ENCODE measurements at places on chromosomes 5 and 9.

- no peak for DNase-seq
These were observed 8.5 kb downstream of the GGTA1 start for GRCh38 chr9:121491111-121491510.

DNA sequence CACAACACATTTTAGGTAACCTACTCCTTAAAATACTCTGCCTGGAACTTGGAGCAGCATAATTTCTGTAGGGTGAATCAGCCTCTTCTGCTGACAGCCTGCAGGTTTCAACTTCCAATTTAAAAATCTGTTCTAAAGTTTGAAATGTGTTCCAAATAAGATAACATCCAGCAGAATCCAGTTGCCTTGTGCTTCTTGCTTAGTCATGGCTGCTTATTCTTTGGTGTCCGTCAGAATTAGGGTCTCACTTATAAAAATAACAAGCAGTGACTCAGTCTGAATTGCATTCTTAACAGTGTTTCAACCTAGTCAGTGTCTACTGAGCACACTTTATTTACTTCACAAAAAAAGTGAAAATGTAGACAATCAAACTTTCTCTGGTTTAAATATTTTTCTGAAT, 3.7 kb downstream of the CDH6 start:
- DNase-seq, result no peak

DNA sequence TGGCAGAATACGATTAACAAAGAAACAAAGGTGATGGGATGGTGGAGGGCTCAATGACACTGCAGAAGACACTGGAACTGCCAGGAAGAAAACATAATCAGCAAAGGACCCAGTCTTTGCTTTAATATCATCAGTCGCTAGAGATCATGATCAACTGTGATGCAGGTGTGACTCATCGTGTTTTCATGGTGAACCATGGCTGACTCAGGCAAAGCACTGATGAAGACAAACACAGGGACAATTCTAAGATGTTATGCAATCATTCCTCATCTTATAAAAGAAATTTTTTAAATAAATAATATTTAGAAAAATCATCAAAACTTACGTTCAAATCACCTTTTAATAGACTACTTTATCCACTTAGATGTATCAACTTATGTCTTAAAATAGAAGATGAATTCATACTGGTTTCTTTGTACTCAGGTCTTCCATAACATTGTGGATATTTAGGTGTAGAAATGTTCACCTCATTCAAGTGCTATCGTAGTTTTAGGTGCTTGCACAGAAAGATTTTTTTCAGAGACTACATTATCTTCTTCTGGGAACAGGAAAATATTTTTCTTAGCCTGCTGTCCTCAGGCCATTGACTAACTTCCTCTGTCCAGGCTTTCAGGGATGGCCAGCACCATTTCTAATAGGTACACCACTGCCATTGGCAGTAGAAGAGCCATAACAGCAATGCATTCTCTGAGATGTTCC, 673.4 kb upstream of the MEF2C start:
- no peak for DNase-seq

DNA sequence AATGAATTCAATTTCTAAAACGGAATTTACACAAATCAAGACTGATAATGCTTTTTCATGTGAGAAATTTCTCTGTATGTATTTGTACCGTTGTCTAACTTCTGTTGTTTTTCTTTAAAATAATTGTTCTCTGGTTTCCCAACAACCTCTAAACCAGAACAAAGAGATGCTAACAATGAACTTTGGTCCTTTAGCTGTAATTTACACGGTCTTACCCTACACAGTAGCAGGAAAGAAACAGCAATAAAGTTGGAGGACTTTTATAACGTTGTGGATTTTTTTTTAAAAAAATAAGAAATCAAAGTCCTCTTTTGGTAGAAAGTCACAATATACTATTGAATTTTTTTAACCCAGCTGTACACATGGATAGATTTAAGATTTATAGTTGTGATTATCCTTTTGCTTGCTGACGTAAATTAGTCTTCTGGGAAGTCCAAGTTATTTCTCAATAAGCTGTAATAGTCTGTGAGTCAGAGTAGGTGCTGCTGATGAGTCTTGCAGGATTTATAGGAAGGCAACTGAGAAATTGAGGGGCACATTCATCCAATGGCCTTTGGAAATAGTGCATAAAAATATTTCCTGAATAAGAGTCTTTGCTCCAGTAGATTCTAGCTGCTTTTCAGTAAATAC, 76.8 kb upstream of the PCSK1 start:
- no peak for DNase-seq

DNA sequence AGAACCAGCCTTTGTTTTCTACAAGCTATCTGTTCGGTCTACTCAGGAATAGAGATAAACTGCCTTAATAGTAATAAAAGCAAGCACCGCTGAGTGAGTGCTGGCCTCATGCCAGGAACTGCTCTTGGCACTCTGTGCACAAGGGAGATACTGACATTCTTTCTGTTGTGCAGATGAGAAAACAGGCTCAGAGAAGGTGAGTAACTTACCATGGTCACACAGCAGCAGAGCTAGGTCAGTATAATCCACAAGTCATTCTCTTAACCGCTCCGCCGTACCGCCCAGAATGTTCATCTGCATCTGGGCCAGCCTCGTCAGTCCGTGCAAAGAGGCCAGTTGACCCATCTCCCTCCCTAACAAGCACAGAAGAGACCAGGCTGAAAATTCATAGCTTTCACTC, 27.4 kb downstream of the QRFP start:
- DNase-seq, result no peak

- peak; percentile 39 for DNase-seq
These were observed 2.0 kb upstream of the LMX1B start for GRCh38 chr9:126611592-126612325.

- no peak for DNase-seq
These were observed 652.3 kb downstream of the SLCO4C1 start for GRCh38 chr5:101643794-101644193.

DNA sequence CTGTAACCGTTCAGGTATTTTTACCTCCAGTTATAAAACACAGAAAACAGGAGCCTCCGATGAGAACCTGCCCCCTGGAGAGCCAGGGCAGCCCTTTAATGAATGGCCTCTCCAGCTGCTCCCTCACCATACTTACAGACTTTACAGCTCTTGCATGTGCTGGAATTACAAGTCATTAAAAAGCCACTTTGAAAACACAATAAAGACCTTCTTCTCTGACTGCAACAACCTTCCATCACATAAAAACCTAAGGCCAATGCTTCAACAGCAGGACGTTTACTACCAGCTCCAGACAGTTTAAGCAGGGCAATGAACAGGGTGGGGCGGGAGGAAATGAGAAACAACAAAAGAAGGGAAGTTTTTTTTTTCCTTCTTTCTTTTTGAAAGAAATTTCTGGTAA, 213.8 kb downstream of the MLLT3 start:
- no peak for DNase-seq

DNA sequence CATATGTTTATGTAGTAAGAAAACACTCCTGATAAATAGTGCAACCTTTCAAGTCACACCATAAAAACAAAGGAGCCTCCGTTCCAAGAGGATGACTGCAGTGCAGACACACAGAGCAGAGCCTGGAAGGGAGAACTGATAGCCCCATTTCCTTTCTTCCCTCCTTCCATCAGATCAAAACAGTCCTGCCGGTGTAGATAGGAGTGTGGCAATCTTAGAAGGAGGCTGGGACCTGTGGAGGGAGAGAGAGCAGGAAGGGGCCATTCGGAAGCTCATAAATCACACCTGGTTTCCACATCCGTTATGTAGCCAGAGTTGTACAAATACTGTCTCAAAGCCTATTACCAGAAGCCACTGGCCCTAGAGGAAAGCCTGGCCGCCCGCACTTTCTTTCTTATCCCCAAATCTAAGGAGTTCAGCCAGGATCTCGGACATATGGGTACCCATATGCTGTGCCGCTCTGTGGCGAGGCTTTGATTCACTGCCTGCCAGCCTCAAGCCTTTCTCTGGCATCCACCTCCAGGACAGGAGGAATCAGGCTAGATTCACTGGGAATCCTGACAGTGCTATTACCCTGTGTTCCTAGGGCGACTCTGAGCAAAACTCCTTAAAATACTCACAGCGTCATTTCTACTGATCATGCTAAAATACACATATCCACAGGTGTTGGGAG, 26.9 kb downstream of the DAP start:
- no peak for DNase-seq

GRCh38 chr5:81398741-81399140, 4.8 kb upstream of the ACOT12 start:
- DNase-seq, result no peak

DNA sequence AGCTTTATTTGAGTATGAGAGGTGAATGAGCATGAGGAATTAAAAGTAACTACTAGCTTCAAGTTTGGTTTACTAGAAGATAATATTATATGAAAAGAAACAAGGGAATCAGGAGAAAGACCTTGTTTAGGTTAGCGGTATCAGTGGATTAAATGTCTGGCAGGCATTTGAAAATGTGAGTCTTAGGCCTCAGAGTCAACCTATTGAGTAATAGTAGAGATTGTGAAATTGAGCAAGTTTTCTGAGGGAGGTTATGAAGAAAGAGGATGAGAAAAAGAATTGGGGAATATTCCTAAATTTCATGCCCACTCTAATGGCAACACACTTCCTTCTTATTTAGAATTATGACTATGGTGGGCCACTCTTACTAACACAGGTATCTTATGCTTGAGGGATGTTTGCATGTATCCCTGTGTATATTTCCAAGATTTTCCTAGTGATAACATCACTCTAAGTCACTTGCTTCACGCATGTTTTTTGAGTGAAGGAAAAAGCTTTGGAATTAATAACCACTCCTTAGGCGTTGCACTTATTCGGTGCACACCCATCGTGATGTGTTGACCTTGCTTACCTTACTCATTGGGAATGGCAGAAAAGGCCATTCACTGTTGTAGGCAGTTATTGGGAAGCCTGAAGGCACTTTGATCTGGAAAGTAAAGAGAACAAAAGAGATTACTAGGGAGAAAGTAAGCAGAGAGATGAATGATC, 8.2 kb upstream of the ELL2 start:
- no peak for DNase-seq

- DNase-seq, result no peak
These were observed 7.0 kb downstream of the ASS1 start for GRCh38 chr9:130451509-130452388.

- no peak for DNase-seq
These were observed 26.3 kb downstream of the SHLD3 start for GRCh38 chr5:65651144-65651543.

DNA sequence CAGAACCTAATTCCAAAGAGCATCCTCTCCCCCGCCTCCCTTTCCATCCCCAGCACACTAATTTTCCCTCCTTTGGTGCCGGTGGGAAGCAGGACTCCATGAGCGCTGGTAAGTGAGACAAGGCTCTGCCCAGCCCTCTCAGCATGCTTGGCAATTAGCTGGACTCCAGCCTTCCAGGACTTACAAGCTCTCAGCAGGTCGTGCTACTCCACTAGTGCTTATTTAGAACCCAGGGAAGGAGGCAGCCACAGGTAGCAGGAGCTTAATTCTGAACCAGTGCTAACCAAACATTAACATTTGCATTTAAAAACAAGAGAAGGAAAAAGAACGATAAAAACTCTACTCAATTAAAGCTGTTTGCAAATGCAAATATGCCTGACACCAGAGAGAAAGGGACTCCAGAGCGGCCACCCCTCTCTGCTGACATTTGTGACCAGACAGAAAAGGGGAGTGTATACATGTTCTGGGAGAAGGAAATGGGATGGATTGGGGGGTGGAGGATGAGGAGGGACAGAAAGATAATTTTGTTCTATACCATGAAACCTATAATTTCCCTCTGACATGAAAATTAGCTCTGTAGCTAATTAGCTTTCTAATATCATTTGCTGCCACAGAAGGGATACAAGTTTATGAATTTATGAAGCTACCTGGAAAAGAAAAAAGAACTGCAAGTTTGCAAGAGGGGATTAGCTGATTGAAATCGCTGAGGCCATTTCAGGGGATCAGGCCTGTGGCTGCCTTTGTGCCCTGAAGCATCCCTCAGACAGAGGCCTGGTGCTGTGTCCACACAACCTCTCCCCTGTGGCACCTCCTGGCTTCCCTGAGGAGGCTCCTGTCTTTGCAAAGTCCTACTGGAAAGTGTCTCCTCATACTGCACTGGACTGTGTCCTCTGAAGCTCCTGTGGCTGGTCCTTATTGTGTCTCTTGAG, 266.3 kb downstream of the SEC61B start:
- DNase-seq, result no peak

DNA sequence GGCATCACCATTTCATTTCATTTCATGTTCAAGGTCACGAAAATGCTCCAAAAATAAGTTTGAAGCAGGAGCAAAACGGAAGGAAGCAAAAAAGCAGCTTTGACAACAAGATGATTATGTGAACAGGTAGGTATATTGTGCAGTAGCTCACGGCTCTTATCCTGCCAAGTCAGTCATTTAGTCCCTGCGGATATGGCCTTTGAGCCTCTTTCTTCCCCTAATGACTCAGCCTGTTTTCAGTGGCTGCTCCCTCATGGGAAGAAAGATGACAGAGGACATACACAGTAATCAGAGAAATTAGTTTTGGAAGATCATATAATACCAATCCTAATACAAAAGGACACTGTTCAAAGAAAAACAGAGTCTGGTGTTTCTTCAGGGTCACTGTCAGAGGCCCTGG, 155.8 kb upstream of the GRAMD2B start:
- DNase-seq, result no peak

GRCh38 chr9:71355884-71356283, 234.5 kb upstream of the TRPM3 start:
- no peak for DNase-seq

GRCh38 chr5:154368041-154368800, 77.6 kb upstream of the SAP30L start:
- no peak for DNase-seq

GRCh38 chr5:132860742-132861141, 5.5 kb downstream of the GDF9 start:
- DNase-seq, result no peak

GRCh38 chr5:105630803-105631202, 2039.9 kb downstream of the EFNA5 start:
- DNase-seq, result no peak

DNA sequence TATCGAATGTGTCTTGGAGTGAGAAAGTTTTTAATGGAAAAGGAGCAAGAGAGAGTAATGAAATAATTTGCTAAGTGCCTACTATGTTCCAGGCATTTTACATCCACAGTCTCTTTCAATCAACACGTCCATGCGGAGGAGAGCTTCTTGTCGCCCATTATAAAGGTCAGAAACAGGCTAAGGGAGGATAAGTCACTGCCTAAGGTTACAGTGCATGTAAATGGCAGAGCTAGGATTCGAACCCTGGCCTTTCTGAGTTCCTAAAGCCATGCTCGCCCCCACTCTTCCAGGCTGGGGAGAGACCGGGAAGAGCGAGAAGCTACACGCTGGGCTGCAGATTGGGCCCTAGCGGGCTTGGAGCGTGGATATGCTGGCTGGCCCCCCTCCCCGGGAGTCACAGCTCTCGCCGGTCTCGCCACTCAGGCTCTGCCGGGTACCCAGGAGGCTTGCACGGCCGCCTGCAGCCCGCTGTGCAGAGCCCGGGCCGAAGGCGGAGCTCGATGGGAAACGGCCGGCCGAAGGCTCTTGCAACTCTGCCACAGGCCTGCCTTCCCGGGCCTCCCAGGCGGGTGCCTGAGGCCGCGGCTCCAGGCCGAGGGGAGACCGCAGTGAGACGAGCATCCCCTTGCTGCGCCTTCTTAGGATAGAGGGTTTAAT, 775 bp upstream of the LHX2 start:
- DNase-seq, result no peak

GRCh38 chr5:34749431-34749873, 89.5 kb upstream of the TTC23L start:
- no peak for DNase-seq

All from central memory CD4-positive, alpha-beta T cell (primary cell).